ENCODE measurements at places on chromosomes 13 and 19.

GRCh38 chr19:53971673-53972072 lies 8.9 kb downstream of the CACNG8 start:
- no peaks in the 10 kb centered on the region for H3K27me3 ChIP-seq
- no peak overlapping the region for H3K27ac ChIP-seq
- no peak overlapping the region for H3K4me3 ChIP-seq
- H3K4me1 ChIP-seq = no peaks in the 10 kb centered on the region

- H3K4me1 ChIP-seq = peaks cover 23% of the 10 kb centered on the region
- no peak overlapping the region for H3K27ac ChIP-seq
- peaks cover 10% of the 10 kb centered on the region for H3K36me3 ChIP-seq
- no peak for DNase-seq
- H3K27me3 ChIP-seq = no peaks in the 10 kb centered on the region
Measured at GRCh38 chr19:49589502-49589905, 1.5 kb upstream of the PRR12 start.

DNA sequence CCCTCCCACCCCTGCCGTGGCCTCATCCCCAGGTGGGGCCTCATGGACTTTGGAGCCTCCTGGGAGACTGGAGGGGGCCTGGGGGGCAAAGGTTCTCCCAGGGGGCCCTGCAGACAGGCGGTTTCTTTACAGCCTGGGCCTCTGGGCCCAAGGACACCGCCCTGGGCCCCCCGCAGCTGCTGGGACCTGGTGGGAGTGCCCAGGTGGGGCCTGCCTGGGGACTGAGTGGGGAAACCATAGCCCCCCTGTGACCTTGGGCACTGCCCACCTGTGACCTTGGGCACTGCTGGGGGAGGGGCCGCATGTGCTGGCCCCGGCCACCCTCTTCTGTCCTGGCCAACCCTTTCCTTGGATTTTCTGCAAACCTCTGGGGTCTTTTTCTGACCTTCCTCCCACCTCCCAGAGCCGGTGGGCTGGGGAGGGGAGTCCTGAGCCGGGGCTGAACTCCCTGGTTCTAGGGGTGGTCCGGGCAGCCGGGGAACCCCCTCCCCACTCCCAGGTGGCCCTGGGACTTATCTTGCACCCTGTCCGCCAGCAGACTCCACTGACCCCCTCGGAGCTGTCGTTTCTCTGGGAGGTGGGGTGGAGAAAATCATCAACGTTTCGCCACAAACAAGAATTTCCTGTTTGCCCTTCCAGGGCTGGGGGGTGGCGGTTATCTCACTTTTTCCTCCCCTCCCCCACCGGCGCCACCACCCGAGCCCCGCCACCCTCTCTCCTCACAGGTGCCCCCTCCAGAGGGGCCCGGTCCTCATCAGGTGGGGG lies 27.0 kb downstream of the ARID3A start:
- peaks cover 13% of the 10 kb centered on the region for H3K4me1 ChIP-seq
- no peak for DNase-seq
- no peak overlapping the region for H3K27ac ChIP-seq
- no peaks in the 10 kb centered on the region for H3K27me3 ChIP-seq
- no peak overlapping the region for H3K4me3 ChIP-seq
- H3K36me3 ChIP-seq = no peaks in the 10 kb centered on the region

DNA sequence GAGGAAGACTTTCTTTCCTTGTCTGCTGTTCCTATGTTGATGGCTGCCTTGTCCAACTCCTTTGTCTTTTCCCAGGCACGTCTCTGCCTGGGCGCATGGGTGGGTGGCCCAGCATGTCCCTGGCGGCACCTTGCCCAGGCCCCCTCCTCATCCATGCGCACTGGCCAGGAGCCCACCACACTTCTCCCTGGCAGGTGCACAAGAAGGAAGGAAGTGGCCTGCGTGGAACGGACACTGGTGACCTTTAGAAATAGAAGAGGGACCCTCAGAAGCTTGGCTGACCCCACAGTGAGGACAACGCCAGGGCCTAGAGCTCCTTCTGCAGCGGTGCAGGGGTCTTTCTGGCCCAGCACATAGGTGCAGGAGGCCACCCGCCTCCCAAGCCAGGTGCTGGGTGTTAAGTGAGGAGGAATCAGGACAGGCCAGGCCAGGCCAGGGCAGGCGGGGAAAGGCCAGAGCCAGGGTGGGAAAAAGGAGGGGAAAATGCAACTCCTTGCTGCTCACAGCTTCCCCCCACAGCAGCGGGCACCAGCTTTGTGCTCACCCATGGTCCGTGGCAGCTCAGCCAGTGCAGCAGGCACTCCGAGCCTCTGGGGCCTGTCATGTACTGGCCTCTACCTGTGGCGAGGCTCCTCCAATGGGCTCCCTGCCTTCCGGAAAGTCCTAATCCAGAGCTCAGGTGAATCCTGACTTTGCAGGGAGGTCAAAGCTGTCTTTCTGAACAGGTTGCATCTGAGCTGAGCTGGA lies 104.0 kb downstream of the SOX1 start:
- H3K27me3 ChIP-seq = no peaks in the 10 kb centered on the region
- no peaks in the 10 kb centered on the region for H3K4me1 ChIP-seq
- H3K27ac ChIP-seq = no peak overlapping the region
- no peaks in the 10 kb centered on the region for H3K36me3 ChIP-seq
- no peak overlapping the region for H3K4me3 ChIP-seq

Measured in Karpas-422 (cell line).